ENCODE measurements at places on chromosomes 1 and 21. TPM values are rescaled to one million over a fixed set of nuclear protein-coding genes. Genes with fewer than 3 reads are reported as not detected.

The GPR137B gene
- 5.8 TPM for polyA plus RNA-seq

The RNU5D-1 gene
- not detected for polyA plus RNA-seq

The KRTAP10-9 gene
- not detected for polyA plus RNA-seq

The IGSF5 gene
- 0.70 TPM for polyA plus RNA-seq

The CCSAP gene
- polyA plus RNA-seq: 6.7 TPM

The MAP3K21 gene
- 0.27 TPM for polyA plus RNA-seq

The SH3BP5L gene
- polyA plus RNA-seq: 21.4 TPM

The ZSWIM5 gene
- polyA plus RNA-seq: 0.34 TPM

The CD164L2 gene
- not detected for polyA plus RNA-seq

The DDAH1 gene
- polyA plus RNA-seq: 50.0 TPM

The PAQR6 gene
- polyA plus RNA-seq: 5.2 TPM

The THEMIS2 gene
- polyA plus RNA-seq: 3.0 TPM

The OR10J1 gene
- not detected for polyA plus RNA-seq

The CD53 gene
- polyA plus RNA-seq: 12.5 TPM

The SLC35F3 gene
- polyA plus RNA-seq: 0.58 TPM

The FCRL6 gene
- polyA plus RNA-seq: not detected

The ANKRD65 gene
- polyA plus RNA-seq: 24.7 TPM

The STIL gene
- polyA plus RNA-seq: 3.9 TPM

The WNT2B gene
- polyA plus RNA-seq: 4.0 TPM

The TMEM82 gene
- not detected for polyA plus RNA-seq

The HTR6 gene
- not detected for polyA plus RNA-seq

The SOX13 gene
- 30.2 TPM for polyA plus RNA-seq

The MEX3A gene
- 22.5 TPM for polyA plus RNA-seq

The SERPINC1 gene
- 0.12 TPM for polyA plus RNA-seq
